COLO829 (cell line): ENCODE measurements at places on chromosomes 16 and 17.
A peak's percentile ranks its signal among the peaks of the same experiment; 100 is the strongest.

GRCh38 chr16:1590366-1590765 lies 21.5 kb downstream of the IFT140 start:
- no peak for DNase-seq

- no peak for DNase-seq
These were observed at the start of gene SERPINF2 for GRCh38 chr17:1742371-1743087. TSS of gene SERPINF2 (plus strand) at chr17:1742871. CDS start at chr17:1744996, 2,125 bp downstream.

- DNase-seq, result no peak
These were observed 23.3 kb downstream of the ZC3H18 start for GRCh38 chr16:88593489-88593888.

- no peak for DNase-seq
These were observed 36.7 kb downstream of the CCDC182 start for GRCh38 chr17:57708410-57708809.

DNA sequence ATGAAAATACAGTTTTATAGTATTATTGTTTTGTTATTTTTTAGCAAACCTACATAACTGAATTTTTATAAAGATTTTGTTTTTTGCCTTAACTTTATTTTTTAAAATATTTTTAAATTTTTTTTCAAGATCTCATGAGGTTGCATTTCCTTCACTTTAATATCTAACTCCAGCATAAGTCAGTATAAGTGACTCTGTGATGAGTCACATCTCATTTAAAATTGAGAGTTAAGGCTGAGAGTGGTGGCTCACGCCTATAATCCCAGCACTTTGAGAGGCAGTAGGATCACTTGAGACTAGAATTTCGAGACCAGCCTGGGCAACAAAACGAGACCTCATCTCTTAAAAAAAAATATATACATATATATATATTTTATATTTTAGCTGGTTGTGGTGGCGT lies 44.0 kb downstream of the NLK start:
- DNase-seq, result no peak

GRCh38 chr16:57600048-57600835 lies 28.2 kb upstream of the ADGRG1 start:
- DNase-seq, result peak; percentile 38

GRCh38 chr17:57864273-57864672 lies 14.4 kb upstream of the MRPS23 start:
- DNase-seq, result no peak

- no peak for DNase-seq
These were observed 7.4 kb downstream of the C1QL1 start for GRCh38 chr17:44960691-44961090.

DNA sequence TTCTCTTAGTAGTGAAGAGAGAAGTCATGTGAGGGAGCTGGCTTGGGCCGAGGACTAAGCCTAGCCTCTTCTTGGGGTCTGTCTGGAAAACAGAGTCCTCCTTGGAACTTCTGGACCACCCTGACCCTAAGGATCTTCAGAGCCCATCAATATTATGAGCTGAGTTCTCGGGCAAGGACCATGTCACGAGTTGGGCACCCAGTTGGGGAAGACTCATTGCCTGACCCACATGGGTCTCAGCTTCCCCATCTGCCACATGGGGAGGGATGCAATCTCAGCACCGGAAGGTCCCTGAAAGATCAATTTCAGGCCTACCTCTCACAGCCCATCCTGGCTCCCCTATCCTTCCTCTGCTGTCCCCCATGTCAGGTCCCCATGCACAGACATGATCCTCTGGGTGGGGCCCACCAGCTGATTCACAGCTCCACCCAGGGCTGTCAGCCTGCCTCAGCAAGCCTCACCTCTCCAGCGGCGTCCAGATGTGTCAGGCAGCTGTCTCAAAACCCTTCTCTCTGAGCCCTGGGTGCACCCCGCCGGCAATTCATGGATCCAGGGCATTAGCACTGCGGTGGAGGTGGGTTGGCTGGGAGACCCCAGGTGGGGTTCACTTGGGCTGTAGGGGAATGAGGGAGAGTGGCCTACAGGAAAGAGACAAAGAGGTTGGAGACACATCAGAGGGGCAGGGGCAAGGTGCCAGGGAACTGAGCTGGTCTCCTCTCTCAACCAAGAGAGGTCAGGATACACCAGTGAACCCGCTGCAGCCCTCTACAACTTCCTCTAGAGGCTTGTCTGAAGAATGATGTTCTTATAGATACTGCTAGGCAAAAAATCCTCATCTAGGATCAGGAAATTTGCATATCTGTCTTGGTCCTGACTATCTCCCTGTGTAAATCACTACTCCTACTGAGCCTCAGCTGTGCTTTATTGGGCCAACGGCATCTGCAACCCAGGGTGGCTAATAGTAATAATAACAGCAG lies 1.8 kb downstream of the NLRP1 start:
- DNase-seq, result no peak

GRCh38 chr16:11160676-11161115 lies 95.3 kb downstream of the SOCS1 start:
- no peak for DNase-seq

DNA sequence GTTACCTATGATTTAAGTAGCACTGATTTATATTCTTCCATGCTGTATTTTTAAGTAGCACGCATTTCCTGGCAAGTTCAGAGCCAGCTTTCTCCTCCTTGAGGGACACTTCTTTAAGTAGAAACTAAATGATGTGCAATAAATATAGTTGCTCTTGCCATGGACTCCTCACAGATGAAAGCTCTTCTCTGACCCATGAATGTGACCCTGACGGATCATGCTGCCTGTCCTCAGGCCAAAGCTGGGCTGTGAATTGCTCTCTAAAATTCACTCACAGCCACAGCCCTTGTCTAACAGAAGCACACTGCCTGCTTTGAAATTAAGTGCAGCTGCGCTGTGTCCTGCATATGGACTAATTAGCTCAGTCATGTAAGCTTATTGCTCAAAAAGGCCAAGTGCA lies 438.8 kb downstream of the PMP22 start:
- no peak for DNase-seq

DNA sequence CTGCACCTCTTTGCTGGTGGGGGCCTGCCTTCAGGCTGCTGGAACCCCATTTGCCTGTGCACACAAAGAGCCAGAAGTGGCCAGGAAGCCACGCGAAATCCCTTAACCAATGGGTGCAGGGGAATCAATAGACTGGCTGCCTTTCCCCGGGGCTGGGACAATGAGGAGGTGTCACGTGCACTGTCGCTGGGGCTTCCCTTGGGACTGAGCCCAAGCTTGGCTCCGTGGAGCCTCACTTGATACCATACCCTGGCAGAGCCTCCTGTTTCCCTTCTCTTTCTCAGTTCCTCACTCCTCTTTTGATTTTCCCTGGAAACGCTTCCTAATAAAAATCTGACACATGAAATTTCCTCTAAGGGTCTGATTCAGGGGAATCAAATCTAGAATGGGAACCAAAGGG lies 38.8 kb upstream of the C16orf82 start:
- no peak for DNase-seq

- no peak for DNase-seq
These were observed 22.5 kb upstream of the TBX2 start for GRCh38 chr17:61376931-61377838.

GRCh38 chr17:44913676-44914075 lies 1.6 kb downstream of the GFAP start:
- DNase-seq, result no peak

DNA sequence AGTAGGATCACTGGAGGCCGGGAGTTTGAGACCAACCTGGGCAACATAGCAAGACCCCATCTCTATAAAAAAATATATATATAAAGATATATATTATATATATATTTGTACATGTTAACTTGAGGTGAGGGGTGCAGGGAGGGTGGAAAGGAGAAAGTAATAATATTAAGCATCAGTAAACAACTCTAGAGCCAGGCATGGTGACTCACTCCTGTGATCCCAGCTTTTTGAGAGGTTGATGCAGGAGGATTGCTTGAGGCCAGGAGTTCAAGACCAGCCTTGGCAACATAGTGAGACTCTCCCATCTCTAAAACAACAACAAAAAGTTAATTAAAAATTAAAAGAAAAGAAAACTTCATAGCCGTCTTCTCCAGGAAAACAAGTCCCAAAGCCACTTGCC lies 61.7 kb upstream of the SMURF2 start:
- DNase-seq, result no peak
